ENCODE measurements at places on chromosomes 6 and 20. TPM values are rescaled to one million over a fixed set of nuclear protein-coding genes. Genes with fewer than 3 reads are reported as not detected.

The NKX2-2 gene
- not detected for total RNA-seq

The HLA-F gene
- 14.2 TPM for total RNA-seq

The MOG gene
- not detected for total RNA-seq

The CLIC5 gene
- total RNA-seq = not detected

The HLA-DOA gene
- not detected for total RNA-seq

The FRS3 gene
- total RNA-seq = 0.77 TPM
